ENCODE measurements at places on chromosomes 1 and 21. TPM values are rescaled to one million over a fixed set of nuclear protein-coding genes. Genes with fewer than 3 reads are reported as not detected.

GRCh38 chr1:112935461-112936111 is 20.4 kb downstream of the SLC16A1 start:
- H3K4me3 ChIP-seq = no peak overlapping the region
- no peaks in the 10 kb centered on the region for H3K36me3 ChIP-seq

GRCh38 chr1:224252479-224252878 is 69.4 kb downstream of the DEGS1 start:
- H3K4me1 ChIP-seq = peaks cover 14% of the 10 kb centered on the region
- no peak overlapping the region for H3K27ac ChIP-seq
- no peak overlapping the region for H3K4me3 ChIP-seq
- H3K27me3 ChIP-seq = no peaks in the 10 kb centered on the region
- peaks cover 15% of the 10 kb centered on the region for H3K36me3 ChIP-seq

- H3K4me1 ChIP-seq = peaks cover 22% of the 10 kb centered on the region
- no peaks in the 10 kb centered on the region for H3K36me3 ChIP-seq
- H3K27me3 ChIP-seq = no peaks in the 10 kb centered on the region
- no peak for DNase-seq
Measured at GRCh38 chr1:224458996-224459395, 24.4 kb upstream of the WDR26 start.

DNA sequence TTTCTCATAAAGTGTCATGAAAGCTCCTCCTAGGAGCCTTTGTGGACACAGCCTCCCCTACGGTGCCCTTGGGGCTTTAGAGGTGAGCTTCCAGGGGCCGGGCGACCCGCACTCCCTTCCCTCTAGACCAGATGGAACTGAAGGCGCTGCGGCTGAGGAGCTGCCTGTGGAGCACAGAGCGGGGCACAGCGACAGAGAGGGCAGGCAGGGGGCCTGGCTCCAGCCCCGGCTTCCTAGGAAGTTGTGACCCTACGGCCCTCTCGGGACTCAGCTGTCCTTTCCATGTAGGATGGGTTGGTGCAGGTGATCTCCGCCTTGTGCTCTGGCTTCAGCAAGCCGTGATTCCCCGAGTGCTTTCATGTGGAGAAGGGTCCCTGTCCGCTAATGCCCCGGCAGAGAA is 23.6 kb upstream of the NEK2 start:
- no peak overlapping the region for H3K27ac ChIP-seq
- peaks cover 34% of the 10 kb centered on the region for H3K27me3 ChIP-seq
- H3K4me1 ChIP-seq = no peaks in the 10 kb centered on the region
- no peak overlapping the region for H3K4me3 ChIP-seq
- no peaks in the 10 kb centered on the region for H3K36me3 ChIP-seq

GRCh38 chr1:30707412-30708360 is 15.7 kb downstream of the MATN1 start:
- DNase-seq = peak; percentile 87
- H3K27ac ChIP-seq = peak overlapping the region; percentile 12
- no peaks in the 10 kb centered on the region for H3K27me3 ChIP-seq
- H3K4me3 ChIP-seq = no peak overlapping the region
- H3K36me3 ChIP-seq = no peaks in the 10 kb centered on the region

- no peak overlapping the region for H3K4me3 ChIP-seq
- peak; percentile 11 for DNase-seq
- H3K27ac ChIP-seq = peak overlapping the region; percentile 19
Measured at GRCh38 chr1:35835398-35835797, 27.6 kb downstream of the AGO4 start.

GRCh38 chr1:116559304-116559761 is 11.5 kb downstream of the CD58 start:
- no peak overlapping the region for H3K4me3 ChIP-seq
- DNase-seq = no peak
- H3K4me1 ChIP-seq = no peaks in the 10 kb centered on the region
- peaks cover 17% of the 10 kb centered on the region for H3K36me3 ChIP-seq
- H3K27me3 ChIP-seq = no peaks in the 10 kb centered on the region

The IFNLR1 gene
- 0.11 TPM for total RNA-seq

Data from neural crest cell (in vitro differentiated cells).